Muscle of arm (tissue), 14 donors: ENCODE measurements at places on chromosomes 13 and 19. TPM values are rescaled to one million over a fixed set of nuclear protein-coding genes. Genes with fewer than 3 reads are reported as not detected.

The ZNF554 gene
- polyA plus RNA-seq: 6.9 TPM

The TMEM86B gene
- 2.2 TPM for polyA plus RNA-seq

The METTL21C gene
- polyA plus RNA-seq: 24.3 TPM

DNA sequence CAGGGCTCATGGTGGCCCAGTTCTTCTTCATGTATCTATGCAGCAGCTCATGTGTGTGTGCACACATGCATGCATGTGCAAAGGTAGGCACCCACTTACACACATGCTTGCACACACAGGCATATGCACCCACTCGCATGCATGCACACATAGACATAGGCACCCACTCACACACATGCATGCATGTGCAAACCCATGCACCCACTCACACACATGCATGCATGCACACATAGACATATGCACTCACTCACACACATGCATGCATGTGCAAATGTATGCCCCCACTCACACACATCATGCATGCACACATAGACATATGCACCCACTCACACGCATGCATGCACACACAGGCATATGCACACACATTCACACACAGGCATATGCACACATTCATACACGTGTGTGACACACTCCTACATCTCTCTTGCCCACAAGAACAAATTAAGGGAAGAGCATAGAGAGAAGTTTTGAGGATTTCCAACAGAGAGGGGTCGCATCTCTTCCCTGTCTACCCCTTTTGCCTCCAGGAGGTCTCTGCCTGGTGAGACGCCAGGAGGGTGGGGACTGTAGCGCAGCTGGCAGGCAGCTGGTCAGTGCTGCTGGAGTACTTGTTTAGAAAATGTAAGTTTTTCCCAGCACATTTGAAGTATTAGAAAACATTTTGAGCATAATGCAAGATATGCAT lies 63.9 kb upstream of the ARHGEF7 start:
- no peak for DNase-seq

- no peak for DNase-seq
Observed at GRCh38 chr19:511101-511851, 4.0 kb downstream of the TPGS1 start.

DNA sequence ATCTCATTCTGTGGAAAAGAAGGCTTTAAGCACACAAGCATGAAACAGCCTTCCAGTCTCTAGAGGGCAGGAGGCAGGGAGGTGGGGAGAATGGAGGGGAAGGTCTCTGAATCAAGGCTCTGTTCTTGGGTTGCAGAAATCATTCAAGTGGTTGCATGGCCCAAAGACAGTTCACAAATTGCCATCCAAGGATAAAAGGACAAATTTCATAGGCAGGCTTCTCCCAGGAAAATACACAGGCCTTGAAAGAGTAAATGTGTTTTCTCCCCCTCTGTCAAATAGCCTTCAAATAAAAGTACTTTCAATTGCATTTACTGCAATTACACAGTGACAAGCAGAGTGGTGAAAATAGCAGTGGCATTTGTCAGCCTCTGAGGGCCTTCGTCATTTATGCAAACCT lies 450.8 kb downstream of the DCT start:
- DNase-seq: no peak

DNA sequence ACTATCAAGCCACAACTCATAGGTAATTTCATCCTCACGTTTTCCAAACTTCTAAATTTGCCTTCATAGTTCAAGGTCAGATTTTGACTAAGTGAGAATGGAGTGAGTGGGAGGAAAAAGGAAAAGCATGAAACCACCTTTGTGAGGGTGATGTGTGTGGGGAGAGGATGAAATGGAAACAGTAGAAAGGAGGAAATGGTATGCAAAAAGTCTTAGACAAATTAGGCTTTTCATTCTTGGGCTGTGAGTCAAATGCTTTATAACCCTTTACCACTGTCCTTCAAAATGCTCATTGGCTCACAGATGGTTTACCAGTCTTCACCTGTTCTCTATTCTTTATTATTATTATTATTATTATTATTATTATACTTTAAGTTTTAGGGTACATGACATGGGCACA lies 127.2 kb downstream of the RAP2A start:
- DNase-seq: no peak

- peak; percentile 73 for DNase-seq
Observed at GRCh38 chr13:113837560-113838355, 26.1 kb downstream of the GAS6 start.

DNA sequence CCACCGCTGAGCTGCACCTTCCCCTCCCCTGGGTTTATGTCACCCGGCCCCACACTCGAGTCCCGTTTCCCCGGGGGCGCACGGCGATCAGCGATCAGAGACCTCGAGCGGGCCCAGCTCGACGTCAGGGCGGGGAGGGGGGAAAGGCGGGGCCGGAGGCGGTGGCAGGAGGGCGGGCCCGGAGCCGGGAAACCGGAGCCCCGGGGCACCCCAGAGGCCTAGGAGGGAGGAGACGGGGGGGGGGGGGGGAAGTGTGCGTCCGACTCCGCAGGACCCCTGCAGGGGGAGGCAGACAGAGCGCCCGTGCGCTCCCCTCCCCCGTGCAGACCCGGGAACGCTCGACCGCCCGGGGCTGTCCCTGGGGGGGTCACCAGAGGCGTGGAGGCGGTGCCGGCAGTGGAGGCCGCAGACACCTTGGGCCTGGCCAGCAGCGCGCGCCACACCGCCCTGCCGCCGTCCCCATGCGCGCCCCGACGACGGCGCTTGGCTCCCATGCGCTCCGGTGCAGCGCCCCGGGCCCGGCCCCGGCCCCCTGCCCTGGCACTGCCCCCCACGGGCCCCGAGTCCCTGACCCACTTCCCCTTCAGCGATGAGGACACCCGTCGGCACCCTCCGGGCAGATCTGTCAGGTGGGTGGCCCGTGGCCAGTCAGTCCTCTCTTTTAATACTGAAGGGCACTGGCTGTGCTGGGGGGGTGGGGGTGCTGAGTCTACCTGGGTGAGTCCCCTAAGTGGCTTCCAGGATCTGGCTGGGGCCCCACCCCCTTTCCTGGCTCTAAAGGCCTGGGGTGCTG lies 11.8 kb downstream of the PDE4A start:
- DNase-seq: no peak
